Activated CD4-positive, CD25-positive, alpha-beta regulatory T cell (primary cell): ENCODE measurements at places on chromosomes 16 and 17.

DNA sequence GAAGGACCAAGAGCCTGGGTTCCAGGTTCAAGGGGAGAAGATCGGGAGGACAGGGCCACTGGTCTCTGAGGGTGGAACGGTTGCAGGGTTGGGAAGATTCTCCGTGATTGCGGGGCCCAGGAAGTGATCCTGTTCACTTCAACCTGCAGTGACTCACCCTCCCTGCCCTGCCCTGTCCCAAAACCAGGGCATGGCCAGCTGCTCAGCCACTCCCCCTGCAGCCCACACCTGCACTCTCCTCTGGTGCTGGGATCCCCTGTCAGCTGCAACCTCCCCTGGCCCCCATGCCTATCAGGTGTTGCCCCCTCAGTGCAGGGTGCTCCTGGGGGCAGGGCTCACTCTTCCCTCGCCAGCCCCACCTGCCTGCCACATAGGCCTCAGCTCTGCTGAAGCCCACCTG lies 1.1 kb downstream of the RUNDC3A start:
- no peak for DNase-seq

DNA sequence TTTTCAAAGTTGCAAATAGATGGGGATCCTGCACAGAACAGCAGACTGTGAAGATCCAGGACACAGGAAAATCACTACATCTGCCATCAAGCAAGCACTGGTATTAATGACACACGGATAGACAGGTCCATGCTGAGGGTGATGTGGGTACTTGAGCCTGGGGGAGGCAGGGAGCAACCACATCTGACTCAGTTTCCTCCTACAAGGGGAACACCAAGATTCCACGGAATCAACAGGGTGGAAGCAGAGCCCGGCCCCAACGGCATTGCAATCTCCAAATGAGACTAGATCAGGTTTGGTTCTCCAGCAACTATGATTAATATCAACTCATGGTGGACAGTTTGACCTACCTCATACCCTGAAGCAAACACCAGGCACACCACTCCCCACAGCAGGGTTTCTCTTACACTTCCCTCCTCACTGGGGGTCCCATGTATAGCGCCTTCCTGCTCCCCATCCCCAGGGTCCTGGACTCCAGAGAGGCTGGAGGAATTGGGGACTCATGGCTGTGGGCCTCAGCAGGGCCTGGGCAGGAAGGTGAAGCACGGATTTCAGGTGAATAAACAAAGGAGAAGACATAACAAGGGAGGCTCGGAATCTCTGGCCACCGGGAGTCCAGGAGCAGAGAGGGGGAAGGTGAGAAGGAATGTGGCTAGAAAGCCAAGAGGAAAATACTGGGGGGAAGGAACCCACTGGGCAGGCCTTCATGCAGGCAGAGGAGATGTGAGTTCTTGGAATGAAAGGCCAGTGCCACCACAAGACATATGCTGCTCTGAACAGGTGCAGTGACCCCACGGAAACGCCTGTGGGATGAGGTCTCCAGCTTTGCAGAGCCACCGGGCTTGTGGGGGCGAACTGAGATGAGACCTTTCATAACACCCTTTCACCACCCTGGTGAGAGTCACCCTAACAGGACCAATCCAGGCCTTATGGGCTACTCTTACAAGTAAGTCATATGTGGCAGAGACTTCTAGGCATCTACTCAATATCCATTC lies 29.5 kb upstream of the PIK3R6 start:
- DNase-seq: no peak

DNA sequence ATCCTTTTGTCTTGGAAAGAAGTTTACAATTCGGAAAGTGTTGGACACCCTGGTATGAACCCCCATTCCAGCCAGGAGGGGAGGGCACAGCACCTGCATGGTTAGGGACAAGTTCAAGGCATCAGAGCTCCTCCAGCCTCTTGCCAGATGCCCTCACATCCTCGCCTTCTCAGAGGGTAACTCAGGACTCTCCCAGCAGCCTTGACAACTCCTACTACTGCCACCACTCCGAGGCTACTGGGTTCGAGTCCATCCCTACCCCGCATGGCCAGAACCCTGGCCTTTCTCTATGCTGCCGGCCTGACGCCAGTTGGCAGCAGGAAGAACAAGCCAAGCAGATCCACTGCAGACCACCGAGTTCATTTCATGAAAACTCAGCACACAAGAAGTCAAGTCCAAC lies 34.1 kb downstream of the AXIN2 start:
- no peak for DNase-seq

- no peak for DNase-seq
Measured at GRCh38 chr16:57477531-57478202, 8.6 kb downstream of the DOK4 start.

DNA sequence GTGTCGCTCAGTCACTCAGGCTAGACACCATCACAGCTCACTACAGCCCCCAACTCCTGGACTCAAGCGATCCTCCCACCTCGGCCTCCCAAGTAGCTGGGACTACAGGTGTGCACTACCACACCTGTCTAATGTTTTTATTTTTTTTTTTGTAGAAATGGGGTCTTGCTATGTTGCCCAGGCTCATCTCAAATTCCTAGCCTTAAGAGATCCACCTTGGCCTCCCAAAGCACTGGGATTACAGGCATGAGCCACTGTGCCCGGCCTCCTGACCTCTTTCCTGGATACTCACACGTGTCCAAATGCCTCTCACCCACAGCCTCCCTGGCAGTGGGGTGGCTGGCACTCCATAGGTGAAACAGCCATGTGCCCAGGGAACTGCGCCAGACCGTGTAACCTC lies 17.5 kb downstream of the CAMKK1 start:
- DNase-seq: no peak

GRCh38 chr17:79089720-79090442 lies 15.3 kb downstream of the ENGASE start:
- no peak for DNase-seq

DNA sequence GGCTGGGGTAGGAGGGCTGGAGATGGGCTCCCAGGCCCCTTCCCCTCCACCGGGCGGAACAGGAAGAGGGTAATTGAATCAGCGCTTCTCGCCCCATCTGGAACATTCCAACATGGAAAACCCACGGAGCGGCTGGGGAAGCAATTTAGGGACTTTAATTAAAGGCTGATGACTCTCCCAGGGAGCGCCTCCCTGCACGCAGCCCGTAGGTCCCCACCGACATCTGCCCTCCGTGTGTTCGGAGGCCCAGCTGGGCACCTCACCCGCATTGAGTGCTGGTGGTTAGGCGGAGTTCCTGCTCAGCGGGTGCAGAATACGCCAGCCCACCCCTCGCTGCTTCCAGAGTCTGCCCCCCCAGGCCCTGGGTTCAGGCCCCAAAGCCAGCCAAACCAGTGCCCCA lies 10.0 kb downstream of the HS3ST6 start:
- DNase-seq: no peak

DNA sequence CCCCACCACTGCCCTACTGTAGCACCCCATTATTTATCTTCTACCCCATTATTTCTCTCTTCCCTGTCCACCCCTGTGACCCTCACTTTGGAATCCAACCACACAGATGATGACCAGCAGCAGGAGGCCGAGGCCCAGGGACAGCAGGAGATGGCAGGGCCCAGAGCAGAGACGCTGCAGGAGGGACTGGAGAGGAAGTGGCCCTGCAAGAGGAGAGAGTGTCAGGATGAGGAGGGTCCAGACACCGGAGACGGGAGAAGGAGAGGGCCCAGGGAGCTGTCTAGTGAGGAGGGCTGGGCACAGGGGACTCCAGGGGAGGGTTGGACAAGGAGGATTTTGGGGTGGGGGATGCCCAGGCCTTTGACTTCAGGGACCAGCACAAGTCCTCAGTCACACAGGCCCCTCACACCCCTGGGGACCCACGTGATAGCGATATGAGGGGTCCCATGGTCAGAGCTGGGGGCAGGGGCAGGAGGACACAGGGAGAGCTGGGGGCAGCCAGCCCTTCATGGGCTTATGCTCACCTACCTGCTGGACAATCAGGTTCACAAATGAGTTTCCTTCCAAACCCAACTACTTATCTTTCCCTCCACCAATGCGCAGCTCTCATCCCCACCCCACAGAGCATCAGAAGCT lies 2.0 kb downstream of the CLEC10A start:
- no peak for DNase-seq

GRCh38 chr16:11674818-11675560 lies 6.7 kb downstream of the SNN start:
- no peak for DNase-seq

DNA sequence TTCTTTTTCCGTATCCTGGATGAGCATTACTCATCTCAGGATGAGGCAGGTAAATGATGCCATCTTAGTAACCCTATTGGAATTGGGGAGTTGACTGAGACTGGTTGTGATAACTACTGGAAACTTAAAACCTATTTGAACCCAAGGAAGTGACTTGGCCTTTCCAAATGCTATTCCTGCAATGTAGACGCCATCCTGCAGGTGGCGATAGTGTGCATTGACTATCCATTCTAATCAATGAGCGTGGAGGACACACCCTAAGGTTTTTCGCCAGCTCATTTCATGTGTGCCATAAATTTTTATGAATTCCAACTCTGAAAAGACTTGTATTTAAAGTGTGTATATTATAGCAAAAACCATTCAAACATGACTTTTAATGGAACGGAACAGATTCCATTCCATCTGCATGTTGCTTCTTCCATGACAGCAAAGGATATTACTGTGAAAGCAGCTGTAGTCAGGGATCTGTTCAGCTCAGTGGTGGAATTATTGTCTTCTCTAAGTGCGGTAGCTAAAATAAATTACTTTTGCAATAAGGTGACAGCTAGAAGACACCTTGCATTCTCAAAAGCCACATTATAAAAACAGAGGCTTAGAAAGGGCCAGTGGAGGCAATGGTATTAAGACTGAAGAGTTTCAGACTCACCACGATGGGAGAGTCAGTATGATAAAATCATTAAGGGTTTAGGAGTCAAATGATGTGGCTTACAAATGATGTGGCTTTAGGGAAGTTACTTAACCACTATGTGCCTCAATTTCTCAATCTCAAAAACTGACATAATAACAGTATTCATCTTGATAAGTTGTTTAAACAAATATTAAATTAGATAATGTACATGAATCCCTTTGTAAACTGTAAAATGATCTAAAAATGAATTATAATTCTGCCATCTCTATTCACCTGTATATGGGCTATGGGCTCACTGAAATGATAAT lies 55.5 kb downstream of the SYT17 start:
- no peak for DNase-seq

- DNase-seq: no peak
Measured at GRCh38 chr16:27819881-27820610, 243.5 kb downstream of the GSG1L start.

DNA sequence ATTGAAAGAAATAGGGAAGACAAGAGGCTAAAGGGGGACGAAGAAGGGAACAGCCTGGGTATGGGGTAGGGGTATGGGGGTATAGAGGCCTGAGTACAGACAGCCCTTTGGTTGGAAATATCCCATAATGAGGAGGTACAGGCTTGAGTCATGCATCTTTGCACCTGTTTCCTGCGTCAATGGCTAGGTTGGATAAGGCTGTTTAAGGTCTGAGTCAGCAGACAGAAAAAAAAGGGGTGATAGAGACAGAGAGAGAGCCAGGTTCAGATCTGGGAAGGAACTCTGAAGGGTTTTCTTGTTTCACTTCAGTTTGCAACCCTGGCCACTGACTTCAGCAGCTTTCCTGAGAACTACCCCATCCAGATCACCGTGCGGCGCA lies 8.5 kb downstream of the FNDC8 start:
- DNase-seq: no peak

GRCh38 chr17:10821770-10822169 lies 16.1 kb downstream of the PIRT start:
- DNase-seq: no peak

DNA sequence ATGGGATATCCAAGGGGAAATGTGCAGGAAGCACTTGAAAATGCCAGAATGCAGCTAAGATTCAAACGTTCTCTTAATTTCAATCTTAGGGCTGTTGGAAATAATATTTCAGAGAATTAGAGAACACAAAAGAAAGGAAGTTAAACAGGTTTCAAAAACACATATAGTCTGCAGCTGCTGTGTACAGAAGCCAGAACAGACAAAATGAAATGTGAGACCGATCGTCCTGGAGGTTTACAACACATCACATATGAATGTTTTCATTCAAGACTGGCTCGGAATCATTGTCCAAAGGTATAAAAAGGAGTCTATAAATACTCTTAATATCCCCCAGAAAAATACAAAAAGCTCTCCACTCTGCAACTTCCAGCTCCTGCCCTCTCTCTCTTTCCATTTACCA lies 14.3 kb downstream of the CYTH1 start:
- no peak for DNase-seq

DNA sequence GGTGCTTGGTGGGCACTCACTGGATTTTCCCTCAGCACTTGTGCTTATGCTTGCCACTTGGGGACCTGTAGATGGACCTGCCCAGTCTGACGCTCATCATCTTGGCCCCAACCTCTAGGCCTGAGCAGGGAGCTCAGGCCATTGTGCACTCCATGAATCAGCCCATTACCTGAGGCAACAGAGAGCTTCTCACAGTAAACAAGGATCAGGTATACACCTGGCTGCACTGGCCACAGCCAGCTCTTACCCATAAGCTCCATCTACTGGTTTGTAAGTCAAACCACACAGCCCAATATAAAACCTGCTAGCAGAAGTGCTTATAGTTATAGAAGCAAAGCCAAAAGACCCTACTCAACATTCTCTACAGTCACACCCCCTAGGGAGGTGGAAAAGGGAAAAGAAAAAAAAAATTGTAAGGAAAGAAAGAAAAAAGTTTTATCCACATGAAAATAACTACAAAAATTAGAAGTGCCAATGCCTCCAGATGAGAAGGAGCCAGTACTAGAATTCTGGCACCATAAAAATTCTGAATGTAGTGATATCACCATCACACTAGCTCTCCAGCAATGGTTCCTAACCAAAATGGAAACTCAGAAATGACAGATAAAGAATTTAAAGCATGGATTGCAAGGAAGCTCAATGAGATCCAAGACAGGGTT lies 87.8 kb upstream of the CDH5 start:
- no peak for DNase-seq

DNA sequence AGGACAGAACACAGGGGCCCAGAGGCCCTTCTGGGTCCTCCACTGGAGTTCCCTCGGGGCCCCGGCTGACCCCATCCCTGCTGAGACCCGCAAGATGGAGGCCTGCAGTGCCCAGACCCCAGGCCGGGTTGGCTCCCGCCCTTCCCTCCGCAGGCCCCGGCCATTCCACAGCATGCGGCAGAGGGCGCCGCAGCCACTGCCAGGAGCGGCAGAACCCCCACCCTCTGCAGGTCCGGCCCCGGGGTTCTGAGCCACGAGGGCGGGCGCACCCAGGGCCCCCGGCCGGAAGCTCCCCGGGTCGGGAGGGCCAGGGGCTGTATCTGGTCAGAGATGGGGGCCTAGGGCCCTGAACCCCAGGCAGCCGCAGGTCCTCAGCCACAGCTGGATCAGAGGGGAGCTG lies 2.4 kb upstream of the PERCC1 start:
- no peak for DNase-seq
